Upper lobe of right lung (tissue), 1 donor: ENCODE measurements at places on chromosomes 5 and 9. TPM values are rescaled to one million over a fixed set of nuclear protein-coding genes. Genes with fewer than 3 reads are reported as not detected.

Gene LPAR1
- total RNA-seq, result 18.2 TPM

Gene SOX30
- 0.12 TPM for total RNA-seq

Gene ZFP2
- 2.1 TPM for total RNA-seq

Gene MYO10
- total RNA-seq, result 67.0 TPM

Gene RPP25L
- 16.7 TPM for total RNA-seq

Gene TOR2A
- 17.3 TPM for total RNA-seq

Gene GAS1
- total RNA-seq, result 16.8 TPM

Gene PTBP3
- total RNA-seq, result 77.6 TPM

Gene PRSS3
- total RNA-seq, result not detected

DNA sequence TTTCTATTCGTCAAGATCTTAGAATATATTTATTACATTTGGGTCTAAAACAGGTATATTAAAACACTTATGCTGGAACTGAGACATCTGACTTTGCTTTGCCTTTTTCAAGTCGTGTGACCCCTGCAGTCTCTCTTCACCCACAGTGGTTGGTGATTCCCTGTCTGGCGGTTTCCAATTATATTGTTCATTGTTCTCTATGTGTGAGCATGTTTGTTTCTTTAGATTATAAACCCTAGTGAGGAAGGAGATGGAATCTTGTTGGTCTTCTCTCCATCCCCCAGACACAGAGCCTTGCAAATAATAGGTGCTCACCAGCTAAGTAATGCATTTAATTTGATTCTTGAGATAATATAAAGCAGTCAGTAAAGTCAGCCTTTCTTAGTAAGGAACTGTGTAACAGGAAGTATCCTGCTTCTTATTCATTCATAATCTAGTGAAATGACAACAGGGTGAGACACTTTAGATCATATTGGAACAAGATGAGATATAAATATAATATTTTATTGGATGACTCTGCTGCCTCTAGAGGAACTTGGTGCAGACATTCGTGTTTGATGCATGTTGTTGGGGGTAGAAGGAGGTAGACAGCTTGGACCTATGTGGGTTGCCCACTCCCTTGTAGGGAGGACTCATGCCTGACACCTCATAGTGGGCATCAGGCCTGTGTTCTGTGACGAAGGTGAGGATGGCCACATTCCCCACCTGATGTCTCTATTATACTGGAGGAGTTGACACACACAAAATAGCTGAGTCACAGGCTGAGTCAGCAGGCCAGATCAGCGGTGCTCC, 88.1 kb downstream of the FGF1 start:
- no peak for DNase-seq

- DNase-seq, result no peak
Observed at GRCh38 chr9:89426384-89426961, 71.4 kb downstream of the SEMA4D start.

DNA sequence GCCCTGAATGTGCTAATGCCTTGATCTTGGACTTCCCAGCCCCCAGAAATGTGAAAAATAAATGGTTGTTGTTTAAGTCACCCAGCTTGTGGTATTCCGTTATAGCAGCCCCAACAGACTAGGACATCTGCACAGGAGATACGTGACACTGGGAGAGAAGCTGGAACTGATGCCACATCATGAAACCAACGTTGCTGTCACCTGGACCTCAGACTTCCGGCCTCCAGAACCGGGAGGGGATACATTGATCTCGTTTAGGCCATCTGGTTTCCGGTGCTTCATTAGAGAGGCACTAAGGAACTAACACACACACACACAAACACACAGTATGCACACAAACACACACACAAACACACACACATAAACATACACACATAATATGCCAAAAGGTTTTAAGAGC, 75.0 kb upstream of the ICE1 start:
- no peak for DNase-seq

DNA sequence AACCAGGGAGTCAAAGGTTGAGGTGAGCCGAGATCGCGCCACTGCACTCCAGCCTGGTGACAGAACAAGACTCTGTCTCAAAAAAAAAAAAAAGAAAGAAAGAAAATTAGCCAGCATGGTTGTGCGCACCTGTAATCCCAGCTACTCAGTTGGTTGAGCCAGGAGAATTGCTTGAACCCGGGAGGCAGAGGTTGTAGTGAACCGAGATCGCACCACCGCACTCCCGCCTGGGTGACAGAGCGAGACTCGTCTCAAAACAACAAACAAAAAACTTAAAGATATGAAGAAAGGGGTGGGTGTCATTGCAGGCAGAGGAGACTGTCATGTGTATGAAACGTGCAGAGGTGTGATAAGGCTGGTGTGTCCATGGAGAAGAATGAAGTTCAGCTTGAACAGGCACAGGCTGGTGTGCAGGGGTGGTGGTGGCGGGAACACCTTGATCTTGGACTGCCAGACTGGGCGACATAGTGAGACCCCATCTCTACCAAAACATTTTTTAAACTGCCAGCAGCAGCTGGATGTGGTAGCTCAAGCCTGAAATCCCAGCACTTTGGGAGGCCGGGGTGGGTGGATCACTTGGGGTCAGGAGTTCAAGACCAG, 69.6 kb downstream of the UGCG start:
- no peak for DNase-seq

GRCh38 chr5:106730506-106730905, 940.2 kb downstream of the EFNA5 start:
- DNase-seq, result no peak

- DNase-seq, result no peak
Observed at GRCh38 chr5:99721506-99721905, 792.7 kb upstream of the CHD1 start.

GRCh38 chr5:83485842-83486241, 14.3 kb downstream of the VCAN start:
- no peak for DNase-seq

- DNase-seq, result no peak
Observed at GRCh38 chr5:110865400-110866094, 126.7 kb downstream of the SLC25A46 start.

DNA sequence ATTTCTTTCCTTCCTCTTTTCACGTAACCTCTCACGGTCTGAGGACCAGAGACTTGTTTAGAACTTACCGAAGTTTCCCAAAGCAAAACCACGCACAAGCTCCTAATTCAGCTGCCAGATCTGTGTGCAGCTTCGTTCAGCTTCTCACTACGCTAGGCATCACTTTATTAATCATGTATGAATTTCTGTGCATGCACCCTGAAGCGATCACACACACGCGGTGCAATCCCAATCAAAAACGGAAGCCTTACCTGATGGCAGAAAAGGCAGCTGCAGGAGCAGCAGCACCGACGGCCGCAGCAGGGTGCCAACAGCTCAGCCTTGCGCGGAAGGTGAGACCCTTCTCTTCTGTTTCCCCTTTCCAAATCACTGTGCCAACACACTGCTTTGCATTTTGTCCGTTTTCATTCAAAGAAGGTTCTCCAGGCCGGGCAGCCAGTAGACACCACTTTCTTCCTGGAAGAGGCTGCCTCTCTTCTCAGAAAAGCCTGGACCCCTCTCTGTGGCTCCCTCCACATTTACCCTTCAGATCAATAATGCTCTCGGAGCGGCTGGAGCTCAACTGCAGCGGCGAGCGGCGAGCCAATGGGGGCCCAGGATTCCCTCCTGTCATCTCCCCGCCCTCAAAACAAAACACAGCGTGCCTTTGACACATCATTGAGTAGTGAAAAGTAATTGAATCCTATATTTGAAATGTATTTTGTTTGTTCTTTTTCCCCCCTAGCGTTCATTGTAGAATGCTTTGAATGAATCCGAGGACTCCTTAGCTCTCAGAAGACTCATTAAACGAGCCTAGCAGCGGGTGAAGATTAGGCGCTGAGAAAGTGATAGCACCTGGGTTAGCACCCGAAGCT, at the start of gene CDH12:
TSS of gene CDH12 (minus strand) at position 538 of the 854 bp plus-strand sequence.
- no peak for DNase-seq

DNA sequence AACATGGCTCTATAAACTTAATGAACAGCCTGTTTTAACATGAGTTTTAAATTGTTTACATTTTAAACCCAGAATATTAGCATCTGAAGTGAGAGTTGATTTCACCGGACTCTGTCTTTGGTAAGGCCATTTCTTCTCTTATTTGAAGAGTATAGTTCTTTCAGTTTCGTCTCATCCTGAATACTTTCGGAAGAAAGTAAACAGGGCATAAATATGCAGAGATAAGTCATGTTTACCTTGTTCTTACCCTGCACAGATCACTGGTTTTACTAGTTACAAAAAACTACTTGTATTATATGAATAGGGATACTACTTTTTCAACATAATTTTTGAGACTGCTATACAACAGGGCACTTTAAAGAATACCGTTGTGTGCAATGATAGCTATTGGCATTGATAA, 656.3 kb upstream of the ZNF608 start:
- no peak for DNase-seq
